ENCODE measurements at places on chromosomes 5 and 9. TPM values are rescaled to one million over a fixed set of nuclear protein-coding genes. Genes with fewer than 3 reads are reported as not detected.

GRCh38 chr5:65722575-65723403 lies 784 bp downstream of the NLN start:
- no peak for DNase-seq

GRCh38 chr5:85538362-85538761 lies 1079.4 kb upstream of the COX7C start:
- DNase-seq: no peak

The NUTM2F gene
- not detected for total RNA-seq

The NR4A3 gene
- total RNA-seq: 1.7 TPM
